Stimulated activated CD4-positive, alpha-beta T cell treated with anti-CD3 and anti-CD28 coated beads, Interleukin-1b, Interleukin-23, amount 100 ng/mL, for 1 hour (primary cell): ENCODE measurements at places on chromosomes 13 and 19.

DNA sequence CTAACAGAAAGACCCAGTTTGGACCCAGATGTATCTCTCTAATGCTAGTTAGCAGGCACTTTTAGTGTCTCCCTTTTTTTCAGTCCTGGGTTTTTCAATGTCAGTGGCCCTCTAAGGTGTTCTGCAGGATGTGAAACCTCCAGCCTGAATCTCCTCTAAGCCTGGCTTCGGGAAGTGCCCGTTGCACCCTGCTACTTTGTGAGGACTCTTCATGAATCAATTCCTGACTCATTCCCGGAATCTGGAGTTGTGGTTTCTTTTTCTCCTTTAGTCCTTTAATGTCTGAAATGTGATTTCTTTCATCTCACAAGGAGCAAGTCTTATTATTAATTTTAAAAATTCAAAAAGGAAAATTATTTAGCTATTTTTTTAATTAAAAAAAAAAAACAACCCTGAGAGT, 116.0 kb downstream of the ZNF536 start:
- no peak for DNase-seq

DNA sequence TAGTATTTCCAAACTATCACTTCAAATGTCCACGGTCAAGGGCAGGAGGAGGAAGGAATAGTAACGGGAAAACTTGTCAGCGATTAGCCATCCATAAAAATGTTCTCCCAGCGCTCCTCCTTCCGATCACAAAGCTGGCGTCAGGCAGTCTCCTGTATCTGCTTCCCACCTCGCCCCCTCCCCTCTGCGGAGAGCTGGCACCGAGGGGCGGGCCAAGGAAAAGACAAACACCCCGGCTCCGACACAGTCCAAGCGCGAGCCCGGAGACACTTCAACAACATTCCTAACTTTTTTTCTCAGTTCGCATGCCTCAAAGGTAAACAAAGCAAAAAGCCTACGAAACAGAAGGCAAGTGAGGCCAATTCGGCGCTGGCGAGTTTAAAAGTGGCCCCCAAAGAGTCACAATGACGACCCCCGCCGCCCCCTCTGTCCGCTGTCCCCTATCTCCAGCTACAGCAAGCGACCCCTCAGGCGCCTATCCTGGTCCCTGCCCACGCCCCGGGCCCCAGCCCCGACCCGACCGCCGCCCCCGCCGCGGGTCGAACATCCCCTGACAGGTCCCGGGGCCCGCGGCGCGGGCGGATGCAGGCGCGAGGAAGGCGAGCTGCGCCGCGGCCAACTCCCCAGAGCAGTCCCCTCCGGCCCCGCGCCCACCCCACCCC, 736 bp downstream of the SMAD9 start:
- DNase-seq: no peak

DNA sequence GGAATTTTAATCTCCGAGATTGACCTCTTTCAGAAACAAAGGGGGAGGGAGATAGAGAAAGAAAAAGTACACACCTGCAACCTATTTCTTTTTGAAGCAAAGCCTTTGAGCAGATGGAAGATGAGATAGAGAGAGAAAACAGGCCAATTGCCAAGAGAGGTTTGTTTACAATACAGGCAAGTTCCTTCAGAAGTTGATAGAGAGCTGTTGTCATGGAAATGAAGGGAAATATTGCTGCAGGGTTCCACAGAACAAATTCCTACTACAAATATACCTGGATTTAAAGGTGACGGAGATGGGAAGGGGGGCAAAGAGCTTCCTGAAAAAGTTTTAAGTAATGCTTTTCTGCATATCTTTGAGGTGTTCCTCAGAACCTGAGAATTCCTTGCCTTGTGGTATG, 388.4 kb downstream of the NDFIP2 start:
- no peak for DNase-seq

DNA sequence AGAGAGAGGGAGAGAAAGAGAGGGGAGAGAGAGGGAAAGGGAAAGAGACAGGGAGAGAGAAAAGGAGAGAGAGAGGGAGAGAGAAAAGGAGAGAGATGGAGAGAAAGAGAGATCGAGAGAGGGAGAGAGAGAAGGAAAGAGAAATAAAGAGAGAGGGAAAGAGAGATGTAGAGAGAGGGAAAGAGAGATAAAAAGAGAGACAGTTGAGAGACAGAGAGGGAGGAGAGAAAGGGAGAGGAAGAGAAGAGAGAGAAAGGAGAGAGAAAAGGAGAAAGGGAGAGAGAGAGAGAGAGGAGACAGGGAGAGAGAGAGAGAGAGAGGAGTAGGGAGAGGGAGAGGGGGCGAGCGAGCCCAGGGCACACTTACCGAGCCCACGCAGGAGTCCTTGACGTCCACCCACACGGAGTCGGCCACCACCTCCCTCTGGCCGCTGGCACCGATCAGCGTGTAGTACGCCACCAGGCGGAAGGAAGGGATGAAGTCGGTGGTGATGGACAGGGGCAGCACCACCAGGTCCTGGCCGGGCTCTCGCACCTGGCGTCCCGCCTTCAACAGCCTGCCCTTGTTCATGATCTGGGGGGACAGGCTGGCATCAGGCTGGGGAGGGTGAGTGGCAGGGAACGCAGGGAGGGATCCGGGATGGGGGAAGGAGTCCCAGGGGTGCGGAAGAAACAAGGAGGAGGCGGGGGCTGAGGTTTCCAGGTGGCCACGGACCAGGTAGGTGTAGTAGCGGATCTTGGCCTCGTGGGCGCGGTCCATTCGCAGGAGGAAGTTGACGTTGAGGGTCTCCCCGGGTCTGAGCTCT, 10.0 kb downstream of the C3 start:
- no peak for DNase-seq

- DNase-seq: no peak
Measured at GRCh38 chr19:4691373-4691772, 21.2 kb upstream of the MYDGF start.

- no peak for DNase-seq
Measured at GRCh38 chr13:21826214-21827015, 155.5 kb downstream of the FGF9 start.

DNA sequence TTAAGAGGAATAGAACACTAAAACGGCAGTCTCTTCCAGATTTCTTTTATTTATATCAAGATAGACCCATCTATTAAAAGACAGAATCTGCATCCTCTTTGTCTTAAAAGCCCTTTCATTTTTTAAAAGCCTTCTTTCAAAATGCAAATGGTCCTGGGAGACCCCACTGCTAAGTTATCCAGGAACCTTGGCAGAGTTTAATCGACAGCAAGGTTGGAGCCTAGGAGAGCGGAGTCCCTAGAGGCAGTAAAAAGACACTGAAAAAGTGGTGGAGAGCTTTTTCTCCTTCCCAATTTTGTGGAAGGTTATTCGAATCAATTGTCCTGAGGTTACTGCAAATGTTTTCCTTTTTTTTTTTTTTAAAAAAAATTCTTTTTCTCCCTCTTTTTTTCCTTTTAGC, 294.7 kb downstream of the NALCN start:
- no peak for DNase-seq

- no peak for DNase-seq
Measured at GRCh38 chr19:4523306-4524110, 5.2 kb upstream of the PLIN4 start.

DNA sequence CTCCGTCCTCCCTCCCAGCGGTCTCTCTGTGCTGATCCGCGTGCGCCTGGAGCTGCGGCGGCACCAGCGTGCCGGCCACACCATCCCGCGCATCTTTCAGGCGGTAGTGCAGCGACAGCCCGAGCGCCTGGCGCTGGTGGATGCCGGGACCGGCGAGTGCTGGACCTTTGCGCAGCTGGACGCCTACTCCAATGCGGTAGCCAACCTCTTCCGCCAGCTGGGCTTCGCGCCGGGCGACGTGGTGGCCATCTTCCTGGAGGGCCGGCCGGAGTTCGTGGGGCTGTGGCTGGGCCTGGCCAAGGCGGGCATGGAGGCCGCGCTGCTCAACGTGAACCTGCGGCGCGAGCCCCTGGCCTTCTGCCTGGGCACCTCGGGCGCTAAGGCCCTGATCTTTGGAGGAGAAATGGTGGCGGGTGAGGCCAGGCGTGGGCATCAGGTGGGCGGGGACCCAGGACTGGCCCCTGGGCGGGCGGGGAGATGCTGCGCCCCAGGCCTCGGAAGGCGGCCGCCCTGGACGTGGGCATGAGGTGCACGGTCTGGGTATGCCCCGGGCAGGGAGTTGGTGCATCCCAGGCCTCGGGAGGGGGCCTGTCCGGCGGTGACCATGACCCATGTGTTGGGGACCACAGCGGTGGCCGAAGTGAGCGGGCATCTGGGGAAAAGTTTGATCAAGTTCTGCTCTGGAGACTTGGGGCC, 16.4 kb downstream of the SLC27A1 start:
- DNase-seq: no peak
